ENCODE measurements at places on chromosomes 4 and X.
A peak's percentile ranks its signal among the peaks of the same experiment; 100 is the strongest.

DNA sequence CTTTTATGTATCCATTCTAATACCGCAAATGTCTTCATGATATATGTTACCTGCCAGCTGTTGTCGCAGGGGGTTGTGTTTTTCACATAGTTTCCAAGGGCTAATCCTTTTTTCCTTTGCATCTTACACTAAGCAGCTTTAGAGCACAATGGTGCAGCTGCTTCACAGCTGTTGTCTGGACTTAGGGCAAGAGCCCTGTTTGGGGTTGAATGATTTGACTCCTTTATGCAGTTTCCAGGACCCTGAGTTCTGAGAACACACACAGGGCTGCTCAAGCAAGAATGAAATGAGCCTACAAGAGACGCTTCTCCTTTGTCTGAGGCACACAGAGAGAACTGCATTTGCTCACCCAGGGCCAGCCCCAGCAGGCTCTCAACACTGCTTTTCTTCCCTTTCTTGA, 20.2 kb downstream of the CCNG2 start:
- no peak for DNase-seq

DNA sequence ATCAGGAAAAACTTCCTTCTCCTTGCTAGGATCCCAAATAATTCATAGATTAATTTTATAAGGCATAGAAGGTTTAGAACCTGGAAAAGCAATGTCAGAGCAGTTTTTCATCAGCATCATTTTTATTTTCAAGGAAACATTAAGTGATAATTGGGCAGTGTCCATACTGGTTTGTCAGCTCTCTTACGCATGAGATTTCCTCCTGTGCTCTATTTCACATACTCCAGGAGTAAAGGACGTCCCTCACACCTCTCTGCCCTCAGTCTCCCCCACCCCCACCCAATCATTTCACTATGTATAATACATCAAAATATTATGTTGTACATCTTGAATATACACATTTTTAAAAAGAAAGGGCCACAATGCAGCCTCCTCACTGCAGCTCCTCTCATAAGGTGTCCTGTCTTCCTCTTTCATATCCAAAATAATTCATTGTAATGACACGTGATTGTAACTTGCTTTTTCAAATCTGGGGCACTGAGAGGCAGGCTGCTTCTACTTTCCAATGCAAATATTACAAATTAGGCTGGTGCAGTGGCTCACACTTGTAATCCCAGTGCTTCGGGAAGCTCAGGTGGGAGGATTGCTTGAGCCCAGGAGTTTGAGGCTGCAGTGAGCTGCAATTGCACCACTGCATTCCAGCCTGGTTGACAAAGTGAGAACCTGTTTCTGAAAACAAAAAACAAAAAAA, 34.4 kb downstream of the ARHGEF38 start:
- DNase-seq = no peak

DNA sequence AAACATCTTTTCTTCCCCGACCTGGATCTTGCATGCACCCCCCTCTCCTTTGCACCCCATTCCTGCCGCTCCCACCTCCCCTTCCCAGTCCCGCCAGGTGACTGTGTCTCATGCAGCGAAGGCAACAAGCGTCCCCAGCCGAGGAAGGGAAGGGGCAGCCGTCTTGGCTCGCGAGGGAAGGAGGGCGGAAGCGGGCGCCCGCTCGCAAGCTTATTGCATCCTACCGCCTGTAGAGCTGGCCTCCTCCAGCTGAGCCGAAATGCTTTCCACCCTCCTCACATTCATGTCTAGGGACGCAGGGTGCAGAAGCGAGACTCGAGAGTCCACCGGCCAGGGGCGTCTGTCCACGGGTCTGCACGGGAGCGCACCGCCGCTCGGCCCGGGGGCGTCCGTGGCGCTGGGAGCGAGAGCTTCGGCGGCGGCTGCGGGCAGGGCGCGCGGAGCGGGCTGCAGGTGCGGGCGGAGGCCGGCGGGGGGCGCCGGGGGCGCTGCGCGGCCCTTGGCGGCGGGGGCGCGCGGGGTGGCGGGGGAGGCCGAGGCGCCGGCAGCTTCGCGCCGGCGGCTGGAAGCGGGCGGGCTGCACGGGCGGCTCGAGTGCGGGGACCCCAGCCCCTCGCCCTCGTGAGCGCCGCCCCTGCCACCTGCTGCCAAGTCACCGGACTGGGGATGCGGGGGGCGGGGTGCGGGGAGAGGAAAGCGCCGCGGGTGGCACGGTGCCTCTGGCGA, at the start of gene KCNIP4:
KCNIP4 (minus strand) TSS at position 426 of the 726 bp plus-strand sequence.
- peak; percentile 63 for DNase-seq

DNA sequence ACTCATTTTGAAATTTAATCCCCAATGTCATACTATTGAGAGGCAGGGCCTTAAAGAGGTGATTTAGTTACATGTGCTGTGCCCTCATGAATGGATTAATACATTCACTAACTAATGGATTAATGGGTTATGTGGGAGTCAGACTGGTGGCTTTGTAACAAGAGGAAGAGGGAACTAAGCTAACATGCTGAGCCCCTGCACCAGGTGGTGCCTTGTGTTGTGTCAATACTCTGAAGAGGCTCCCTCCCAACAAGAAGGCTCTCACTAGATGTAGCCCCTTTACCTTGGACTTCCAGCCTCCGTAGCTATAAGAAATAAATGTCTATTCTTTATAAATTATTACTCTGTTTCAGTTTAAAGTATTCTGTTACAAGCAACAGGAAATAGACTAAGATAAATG, 411.9 kb upstream of the EMCN start:
- no peak for DNase-seq

DNA sequence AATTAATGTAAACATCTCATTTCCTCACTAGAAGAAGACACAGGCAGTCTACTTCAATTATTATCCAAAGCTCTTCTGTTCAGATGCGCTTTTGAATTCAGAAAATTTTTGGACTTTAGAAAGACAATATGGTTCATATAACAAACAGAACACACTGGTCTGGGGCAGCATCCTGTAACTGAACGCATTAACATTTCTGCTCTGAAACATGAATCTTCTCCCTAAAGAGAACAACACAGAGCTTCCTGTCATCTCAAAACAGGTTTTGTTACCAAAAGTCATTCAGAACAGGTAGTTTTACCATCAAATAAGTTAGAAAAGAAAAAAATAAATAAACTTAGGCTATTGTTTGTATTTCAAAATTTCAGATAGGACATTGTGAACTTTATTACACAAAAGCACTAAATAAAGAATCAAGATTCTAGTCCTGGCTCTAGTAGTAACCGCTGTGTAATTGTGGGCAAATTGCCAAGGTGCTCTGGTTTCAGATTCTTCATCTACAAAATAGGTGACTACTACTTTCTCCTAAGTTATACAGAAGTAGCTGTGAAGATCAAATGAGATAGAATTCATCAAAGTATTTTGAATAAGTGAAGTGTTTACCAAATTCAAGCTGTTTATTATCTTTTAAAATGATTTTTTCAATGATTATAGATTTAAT, 252.3 kb upstream of the RASGEF1B start:
- no peak for DNase-seq

DNA sequence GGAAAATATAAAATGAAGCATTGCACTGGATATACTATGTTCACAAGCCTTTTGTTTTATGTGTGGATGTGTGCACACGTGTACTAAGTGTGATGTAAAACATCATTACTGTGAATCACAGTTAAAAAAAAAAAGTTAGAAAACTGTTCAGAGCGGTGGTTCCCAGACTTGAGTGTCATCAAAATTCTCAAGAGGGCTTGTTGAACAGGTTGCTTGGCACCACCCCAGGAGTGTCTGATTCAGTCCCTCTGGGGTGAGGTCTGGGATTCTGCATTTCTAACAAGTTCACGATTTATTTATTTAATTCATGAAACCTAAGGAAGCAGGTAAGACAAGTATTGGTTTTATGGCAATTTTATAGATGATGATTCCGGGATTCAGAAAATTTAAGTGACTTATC, 1.8 kb downstream of the CENPU start:
- peak; percentile 71 for DNase-seq

DNA sequence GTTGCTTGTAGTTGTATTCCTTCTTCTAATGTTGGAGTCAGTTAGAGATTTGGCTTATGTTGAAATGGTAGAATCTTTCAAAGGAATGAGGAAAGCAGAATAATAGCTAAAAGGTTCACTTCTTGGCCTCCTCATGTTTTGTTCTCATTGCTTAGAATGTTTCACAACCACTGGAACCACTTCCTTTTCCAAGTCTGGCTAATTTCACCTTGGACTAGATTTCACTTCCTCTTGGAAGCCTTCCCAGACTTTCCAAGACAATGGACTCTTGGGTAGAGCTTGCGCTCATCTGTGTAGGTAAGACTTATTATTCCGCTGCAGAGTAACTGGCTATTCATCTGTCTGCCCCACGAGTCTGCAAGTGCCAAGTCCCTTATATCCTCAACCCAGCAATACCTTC, 8.3 kb downstream of the SPATA18 start:
- DNase-seq = peak; percentile 45

GRCh38 chr4:2991243-2991642, 27.9 kb downstream of the GRK4 start:
- DNase-seq = no peak

GRCh38 chrX:39492497-39493162, 605.1 kb downstream of the BCOR start:
- DNase-seq = no peak

- DNase-seq = peak; percentile 18
Observed at GRCh38 chr4:119693126-119693525, 64.5 kb upstream of the PDE5A start.

- DNase-seq = no peak
Observed at GRCh38 chrX:148905400-148905799, 405.0 kb downstream of the AFF2 start.
